HS-5 (cell line): ENCODE measurements at places on chromosomes 7 and 10.

GRCh38 chr7:131027287-131027773, 293.3 kb upstream of the KLF14 start:
- peak; percentile 62 for DNase-seq

DNA sequence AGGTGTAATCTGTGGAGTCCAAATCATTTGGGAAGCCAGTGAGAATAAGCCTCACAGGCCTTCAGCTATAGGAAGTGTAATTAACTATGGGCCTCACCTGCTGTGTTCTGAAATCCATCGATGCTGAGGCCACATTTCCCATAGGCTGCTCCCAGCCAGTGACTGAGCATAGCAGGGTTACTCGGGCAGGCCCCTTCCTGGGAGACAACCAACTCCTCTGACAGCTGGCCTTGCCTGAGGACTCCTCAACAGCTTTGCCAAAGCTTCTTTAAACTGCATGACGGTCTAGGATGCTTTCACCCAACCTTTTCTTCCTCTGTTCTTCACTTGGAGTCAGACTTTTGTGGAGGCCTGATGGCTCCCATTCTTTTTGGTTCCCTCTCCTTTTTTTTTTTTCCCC, 63.8 kb upstream of the SMNDC1 start:
- DNase-seq: no peak

GRCh38 chr7:105364684-105365083, 24.0 kb downstream of the SRPK2 start:
- DNase-seq: no peak

DNA sequence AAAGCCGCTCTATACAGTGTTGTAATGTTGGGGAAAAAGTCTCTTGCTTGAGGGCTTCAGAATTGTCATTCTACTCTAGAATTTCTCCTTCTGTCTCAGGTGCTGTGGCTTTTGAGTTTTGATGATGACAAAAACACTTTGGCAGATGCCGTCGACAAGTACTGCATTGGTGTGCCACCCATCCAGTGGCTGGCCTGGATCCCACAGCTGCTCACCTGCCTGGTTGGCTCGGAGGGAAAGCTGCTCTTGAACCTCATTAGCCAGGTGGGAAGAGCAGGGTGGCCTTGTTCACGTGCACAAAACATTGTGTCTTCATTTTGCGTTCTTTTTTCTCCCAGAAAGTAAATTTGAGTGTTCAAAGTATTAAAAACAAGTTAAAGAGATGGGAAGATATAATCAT, 112.0 kb downstream of the TRRAP start:
- DNase-seq: no peak

- DNase-seq: no peak
These were observed 282.4 kb downstream of the AHR start for GRCh38 chr7:17580856-17581255.

DNA sequence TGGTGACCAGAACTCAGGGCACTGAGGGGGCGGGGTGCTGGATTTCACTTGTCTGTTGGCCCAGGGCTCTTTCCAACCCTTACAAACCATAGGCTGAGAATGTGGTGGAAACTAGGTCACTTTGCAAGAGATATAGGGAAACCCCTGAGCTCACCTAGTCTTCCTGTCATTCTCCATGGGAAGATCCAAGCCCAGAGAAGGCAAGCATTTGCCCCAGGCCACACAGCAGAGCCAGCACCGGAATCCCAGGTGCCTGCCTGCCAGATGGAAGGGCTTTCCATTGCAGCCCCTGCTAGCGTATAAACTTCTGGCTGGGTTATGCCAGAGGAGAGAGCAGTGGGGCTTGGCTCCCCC, 427 bp downstream of the PYROXD2 start:
- no peak for DNase-seq

DNA sequence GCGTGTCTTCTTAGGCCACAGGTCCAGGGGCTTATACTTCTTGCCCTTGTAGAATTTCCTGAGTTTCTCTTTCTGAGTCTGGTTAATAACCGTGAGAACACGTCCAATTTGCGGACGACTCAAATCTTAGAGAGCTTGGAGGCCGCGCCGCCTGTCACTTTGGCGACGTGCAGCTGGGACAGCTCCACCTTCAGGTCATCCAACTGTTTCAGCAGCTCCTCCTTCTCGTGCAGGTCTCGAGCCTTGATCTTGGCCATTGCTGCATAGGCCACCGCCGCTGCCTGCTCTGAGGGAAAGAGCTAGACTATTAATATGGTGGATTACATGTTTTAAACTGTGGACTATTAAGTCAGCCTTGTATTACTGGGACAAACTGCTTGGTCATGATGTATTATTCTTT, 26.9 kb downstream of the EVX1 start:
- DNase-seq: no peak

GRCh38 chr10:1860351-1860750, 123.0 kb upstream of the ADARB2 start:
- DNase-seq: no peak

- no peak for DNase-seq
These were observed 94.9 kb downstream of the GPR26 start for GRCh38 chr10:123761038-123761428.

DNA sequence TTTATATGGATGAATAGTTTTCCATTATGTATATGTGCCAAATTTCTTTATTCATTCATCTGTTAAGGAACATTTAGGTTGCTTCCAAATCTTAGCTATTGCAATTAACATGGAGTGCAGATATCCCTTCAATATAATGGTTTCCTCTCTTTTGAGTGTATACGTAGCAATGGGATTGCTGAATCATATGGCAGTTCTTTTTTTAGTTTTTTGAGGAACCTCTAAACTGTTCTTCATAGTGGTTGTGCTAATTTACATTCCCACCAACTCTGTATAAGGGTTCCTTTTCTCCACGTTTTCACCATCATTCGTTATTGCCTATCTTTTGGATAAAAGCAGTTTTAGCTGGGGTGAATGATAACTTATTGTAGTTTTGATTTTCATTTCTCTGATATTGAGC, 46.5 kb downstream of the FAS start:
- DNase-seq: no peak

- no peak for DNase-seq
These were observed 25.9 kb downstream of the HSPB1 start for GRCh38 chr7:76328389-76328788.

GRCh38 chr10:29646238-29646902, 11.6 kb upstream of the SVIL start:
- no peak for DNase-seq

DNA sequence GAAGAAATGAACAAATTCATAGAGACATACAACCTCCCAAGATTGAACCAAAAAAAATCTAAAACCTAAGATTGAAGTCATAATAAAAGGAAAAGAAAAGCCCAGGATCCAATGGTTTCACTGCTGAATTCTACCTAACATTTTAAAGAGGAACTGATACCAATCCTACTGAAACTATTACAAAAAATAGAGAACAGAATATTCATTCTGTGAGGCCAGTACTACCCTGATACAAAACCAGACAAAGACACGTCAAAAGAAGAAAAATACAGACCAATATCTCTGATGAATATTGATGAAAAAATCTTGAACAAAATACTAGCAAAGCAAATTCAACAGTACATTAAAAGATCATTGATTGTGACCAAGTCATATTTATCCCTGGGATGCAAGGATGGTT, 128.5 kb upstream of the STEAP1 start:
- no peak for DNase-seq

DNA sequence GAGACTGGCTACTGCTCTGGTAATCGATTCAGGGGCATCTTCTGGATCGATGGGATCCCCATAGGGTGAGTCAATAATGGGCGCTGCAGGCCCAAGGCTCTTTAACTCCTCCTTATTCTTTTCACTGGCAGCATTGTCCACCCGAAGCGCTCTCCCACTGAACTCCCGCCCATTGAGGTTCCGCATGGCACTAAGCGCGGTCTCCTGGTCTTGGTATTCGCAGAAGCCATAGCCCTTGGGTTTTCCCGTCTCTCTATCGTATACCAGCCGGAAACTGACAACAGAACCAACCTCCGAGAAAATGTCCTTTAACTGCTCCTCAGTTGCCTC, 285 bp downstream of the CSTF2T start:
- DNase-seq: no peak

- no peak for DNase-seq
These were observed 9.0 kb upstream of the EBF3 start for GRCh38 chr10:129972966-129973673.

- DNase-seq: no peak
These were observed 4.6 kb downstream of the BMI1 start for GRCh38 chr10:22325272-22326144.

DNA sequence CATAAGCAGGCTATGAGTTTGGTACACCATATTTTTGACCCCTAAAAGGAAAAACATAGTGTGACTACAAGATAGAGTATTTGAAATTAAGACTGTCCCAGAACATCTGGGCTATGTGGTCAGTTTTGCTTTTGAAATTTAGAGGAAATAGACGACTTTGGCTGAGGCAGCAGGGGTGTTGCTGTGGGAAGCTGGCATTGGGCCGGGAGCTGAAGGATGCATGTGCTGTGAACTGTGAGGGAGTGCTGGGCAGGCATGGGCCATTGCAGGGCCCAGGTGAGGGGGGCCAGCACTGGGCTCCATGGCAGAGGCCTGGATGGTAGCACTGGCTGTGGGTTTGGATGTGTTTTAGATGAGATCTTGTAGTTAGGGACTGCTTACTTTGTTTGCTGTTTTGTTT, 168.3 kb downstream of the BMPER start:
- DNase-seq: no peak

- no peak for DNase-seq
These were observed 113.3 kb downstream of the GLI3 start for GRCh38 chr7:42123716-42124115.

DNA sequence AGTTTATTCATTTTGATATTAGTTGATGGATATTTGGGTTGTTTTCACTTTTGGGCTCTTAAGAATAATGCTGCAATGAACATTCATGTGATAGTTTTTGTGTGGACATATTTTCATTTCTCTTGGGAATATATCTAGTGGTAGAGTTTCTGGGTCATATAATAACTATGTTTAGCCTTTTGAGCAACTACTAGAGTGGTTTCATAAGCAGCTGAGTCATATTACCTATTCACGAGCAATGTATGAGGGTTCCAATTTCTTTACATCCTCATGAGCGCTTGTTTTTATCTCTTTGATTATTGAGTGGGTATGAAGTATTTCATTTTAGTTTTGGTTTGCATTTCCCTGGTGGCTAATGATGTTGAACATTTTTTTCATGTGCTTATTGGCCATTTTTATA, 182.6 kb downstream of the PON1 start:
- DNase-seq: peak; percentile 45

GRCh38 chr10:48938281-48938680, 1.4 kb downstream of the LRRC18 start:
- no peak for DNase-seq

DNA sequence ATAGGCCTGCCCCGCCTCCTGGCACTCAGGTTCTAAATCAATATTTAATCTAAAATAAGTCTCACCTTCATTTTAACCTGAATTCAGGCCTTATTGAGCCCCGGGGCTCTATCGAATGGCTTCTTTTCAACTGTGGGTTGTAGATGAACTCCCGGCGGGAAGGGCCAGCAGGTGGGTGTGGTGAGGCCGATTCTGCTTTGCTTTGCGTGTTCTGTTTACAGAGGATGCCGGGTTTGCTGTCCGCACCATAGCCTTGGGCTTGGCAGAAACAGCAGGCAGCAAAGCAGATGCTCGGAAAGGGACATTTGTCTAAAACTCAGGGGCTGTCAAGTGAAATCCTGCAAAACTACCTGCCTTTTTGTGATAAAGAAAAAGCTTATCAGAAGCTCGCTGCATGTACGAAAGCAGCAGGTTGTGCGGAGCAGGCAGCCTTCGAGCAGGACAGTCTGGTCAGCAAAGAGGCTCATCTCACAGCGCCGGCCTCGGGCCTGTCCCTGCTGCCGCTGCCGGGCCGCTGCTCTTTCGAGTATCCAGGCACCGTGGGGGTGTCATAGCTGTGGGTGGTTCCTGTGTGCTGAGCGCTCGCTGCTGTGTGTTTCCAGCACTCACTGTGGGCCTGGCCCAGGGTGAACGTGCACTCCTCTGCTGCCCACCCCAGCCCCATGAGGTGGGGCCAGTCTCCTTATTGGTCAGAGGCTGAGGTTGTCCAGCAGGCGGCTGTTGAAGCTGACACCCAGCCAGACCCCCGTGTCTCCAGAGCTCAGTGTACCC, 434.8 kb upstream of the FOXK1 start:
- DNase-seq: no peak

GRCh38 chr7:128343554-128344430, at the start of gene RBM28:
TSS of gene RBM28 (minus strand) at chr7:128343908. CDS start at chr7:128343793, 115 bp downstream.
- DNase-seq: peak; percentile 58

DNA sequence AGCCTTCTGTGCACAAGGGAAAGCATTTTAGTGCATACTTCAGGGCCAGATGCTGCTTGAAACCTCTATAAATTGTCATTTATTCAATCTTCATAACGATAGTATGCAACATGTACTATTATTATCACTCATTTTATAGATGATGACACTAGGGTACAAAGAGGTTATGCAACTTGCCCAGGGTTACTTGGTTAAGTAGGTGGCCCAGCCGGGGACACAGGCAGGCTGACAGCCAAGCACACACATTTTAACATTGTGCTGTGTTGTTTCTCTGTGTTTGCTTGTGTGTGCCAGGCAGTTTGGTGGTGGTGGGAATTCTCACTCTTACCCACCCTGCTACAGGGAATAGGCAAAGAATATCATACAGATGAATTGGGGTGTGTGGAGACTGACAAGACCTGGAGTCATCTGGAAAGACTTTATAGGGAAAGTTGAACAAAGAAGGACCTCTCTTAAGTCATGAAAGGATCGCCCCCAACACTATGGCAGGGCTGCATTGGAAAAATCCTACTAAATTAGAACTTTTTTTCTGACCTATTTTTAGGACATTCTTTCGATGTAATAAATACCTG, 98.9 kb downstream of the MKX start:
- no peak for DNase-seq

- no peak for DNase-seq
These were observed 526.9 kb upstream of the VSTM2A start for GRCh38 chr7:54015251-54015650.

DNA sequence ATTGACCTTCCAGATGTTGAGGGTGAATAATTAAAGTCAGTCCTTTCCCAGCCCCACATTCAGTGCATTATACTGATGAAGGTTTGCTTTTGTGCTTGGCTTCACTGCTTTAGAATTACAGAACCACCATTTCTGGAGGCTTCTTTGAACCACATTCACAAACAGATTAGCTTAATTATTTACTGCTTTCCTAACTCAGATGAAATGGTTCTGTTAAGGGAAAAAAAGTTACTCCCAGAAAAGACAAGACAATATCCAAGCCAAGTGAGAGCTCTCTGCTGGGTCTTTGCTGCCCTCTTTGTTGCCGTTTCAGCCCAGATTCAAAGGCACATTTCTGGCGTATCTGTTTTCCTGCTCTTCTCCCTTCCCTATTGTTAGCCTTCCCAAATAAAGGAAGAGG, 188.9 kb downstream of the AHR start:
- no peak for DNase-seq

GRCh38 chr7:127245002-127245401, 7.7 kb downstream of the GRM8 start:
- no peak for DNase-seq

DNA sequence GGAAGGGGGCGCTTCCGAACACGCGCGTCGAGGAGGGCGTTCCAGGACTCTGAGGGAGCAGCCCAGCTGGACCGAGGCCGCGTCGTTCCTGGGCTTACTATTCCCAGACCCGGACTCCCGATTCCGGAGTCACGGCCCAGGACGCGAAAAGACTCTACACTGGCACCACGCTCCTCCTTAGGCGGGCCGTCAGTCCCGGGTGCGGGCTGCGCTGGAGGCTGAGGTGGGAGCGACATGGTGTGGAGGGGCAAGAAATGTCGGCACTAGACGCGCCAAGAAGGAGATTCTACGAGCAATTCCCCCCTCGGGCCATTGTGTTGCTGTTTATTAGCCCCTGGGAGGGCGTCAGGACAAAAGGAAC, 584 bp upstream of the RUNDC3B start:
- DNase-seq: no peak
